ENCODE measurements at places on chromosomes 3 and 15. TPM values are rescaled to one million over a fixed set of nuclear protein-coding genes. Genes with fewer than 3 reads are reported as not detected.

- DNase-seq = no peak
Observed at GRCh38 chr3:42517117-42517516, 14.7 kb downstream of the VIPR1 start.

GRCh38 chr3:129017484-129017899 is 16.4 kb downstream of the EFCC1 start:
- no peak for DNase-seq

DNA sequence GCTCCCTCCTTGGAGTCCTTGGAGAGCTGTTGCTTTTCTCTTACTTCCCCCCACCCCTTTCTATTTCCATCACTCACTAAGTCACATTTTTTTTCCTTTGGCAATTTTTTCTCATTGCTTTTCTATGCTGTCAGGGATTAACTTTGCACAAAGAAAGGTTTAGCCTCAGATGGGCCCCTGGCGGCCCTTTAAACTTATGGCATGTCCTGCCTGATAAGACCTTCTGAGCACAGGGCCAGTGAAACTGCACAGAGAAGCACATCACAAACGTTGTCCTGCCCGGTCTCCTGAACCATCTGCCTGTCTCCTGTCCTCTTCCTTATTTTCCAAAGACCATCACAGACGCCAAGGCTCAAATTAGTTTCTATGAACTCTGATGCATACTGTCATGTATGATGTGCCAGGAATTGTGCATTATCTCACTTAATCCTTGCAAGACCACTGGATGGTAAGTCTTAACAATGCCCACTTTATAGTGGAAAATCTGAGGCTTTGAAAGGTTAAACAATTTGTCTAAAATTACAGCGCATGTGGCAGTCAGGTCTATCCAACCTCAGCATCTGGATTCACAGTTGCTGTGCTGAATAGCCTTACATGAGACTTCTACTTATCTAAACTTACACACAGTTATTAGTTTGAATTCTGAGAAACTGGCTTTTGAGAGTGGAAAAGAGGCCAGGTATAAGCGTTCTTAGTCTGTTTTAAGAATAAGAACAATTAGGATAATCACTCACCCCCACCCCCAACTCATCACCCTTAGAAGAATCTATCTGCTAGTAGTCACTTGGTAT is 648.1 kb downstream of the NTRK3 start:
- no peak for DNase-seq

DNA sequence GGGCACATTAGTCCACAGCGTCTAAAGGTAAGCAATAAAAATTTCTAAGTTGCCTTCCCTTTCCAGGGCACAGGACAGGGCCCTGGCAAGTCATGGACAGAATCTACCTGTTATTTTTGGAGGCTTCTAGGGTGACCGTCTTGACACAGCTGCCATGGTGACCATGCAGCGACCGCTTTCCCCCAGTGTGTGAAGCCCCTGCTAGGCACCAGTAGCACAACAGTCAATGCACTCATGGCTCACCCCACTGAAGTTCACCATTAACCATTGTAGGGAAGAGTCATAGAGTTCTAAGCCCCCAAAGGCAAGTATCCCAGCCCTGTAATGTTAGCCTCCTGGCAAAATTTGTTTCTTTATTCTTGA is 43.8 kb upstream of the SLCO2A1 start:
- DNase-seq = no peak

- DNase-seq = no peak
Observed at GRCh38 chr3:9617056-9617455, 32.2 kb upstream of the MTMR14 start.

DNA sequence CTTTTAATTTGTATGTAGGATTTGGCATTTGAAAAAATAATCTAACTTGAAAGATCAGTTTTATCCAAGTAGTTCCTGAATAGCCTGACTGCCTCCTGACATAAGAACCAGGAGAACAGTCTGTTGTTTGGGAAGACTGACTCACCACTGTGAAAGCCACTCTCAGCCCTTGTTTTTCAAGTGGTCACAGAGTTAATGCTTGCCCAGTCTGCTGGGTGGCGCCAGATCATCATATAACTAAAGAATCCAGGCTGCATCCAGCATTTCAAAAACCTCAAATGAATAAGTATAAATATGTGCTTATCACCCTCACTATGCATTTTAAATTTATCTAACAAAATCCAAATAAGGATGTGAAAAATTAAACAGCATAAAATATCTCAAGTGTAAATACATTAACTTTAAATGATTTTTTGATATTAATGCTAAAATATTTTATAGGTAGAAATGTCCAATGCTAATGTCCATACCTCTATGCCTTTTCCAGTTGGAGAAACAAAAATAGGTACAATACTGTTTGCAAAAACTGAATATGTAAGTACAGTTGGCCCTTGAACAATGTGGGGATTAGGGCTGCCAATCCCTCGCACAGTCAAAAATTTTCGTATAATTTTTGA is 26.9 kb upstream of the ZBBX start:
- DNase-seq = no peak

- no peak for DNase-seq
Observed at GRCh38 chr3:129020691-129021090, 19.6 kb downstream of the EFCC1 start.

DNA sequence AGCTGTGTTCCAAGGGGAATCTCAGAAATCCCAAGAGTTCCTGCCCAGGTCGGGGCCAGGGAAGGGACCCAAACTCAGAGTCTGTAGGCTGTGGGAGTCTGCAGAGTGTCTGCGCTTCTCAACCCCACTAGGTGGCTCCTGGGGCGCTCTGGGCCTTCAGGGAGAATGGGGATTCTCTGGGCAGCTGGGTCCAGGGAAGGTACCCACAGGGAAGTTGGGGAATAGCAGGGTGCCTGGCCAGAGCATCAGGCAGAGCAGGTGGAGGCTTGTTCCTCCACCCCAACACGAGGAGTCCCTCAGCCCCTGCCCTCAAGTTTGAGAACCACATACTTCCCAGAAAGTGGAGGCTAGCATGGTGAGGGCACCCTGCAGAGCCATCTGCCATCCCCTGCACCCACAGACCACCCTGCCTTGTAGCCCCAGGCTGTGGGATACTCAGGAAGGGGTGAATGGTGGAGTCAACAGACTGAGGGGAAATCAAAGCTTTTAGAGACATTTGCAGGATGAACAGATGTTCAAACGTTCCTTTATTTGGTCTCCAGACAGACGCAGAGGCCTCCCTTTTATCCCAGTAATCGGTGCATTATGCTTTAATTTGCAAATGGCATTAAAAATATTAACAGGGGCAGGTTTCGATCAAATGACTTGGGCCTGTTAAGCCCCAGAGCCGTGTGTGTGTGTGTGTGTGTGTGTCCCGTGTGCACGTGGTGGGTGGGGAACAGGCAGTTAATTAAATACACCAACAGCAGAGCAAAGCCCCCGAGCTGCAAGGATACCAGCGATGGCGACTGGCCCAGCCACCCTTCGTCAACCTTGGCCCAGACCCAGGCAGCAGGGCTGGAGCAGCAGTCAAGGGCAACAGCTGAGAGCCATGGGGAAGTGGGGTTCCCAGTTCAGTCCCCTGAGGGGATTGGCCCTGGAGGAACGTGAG is 57.7 kb downstream of the DNAJB8 start:
- DNase-seq = no peak

- no peak for DNase-seq
Observed at GRCh38 chr15:41689834-41690233, 29.6 kb downstream of the MGA start.

DNA sequence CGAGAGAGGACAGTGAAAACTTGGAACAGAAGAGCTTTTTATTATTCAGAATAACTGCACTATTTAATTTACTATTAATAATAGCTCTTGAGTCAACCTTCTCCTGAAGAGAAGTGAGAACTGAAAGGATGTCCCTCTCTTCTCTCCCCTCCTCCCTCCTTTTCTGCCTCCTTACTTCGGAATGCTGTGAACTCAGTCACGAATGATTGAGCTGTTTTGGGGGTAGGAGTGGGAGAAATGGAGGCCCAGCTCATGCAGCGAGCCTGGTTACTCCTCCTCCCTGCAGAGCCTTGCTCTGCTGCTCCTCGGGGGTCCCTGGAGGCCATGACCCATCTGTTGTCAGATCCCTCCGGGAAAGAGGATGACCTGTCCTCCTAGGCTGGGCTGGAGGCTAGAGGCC is 20.3 kb upstream of the INSYN1 start:
- no peak for DNase-seq

- DNase-seq = no peak
Observed at GRCh38 chr3:134330883-134331810, 43.1 kb downstream of the AMOTL2 start.

DNA sequence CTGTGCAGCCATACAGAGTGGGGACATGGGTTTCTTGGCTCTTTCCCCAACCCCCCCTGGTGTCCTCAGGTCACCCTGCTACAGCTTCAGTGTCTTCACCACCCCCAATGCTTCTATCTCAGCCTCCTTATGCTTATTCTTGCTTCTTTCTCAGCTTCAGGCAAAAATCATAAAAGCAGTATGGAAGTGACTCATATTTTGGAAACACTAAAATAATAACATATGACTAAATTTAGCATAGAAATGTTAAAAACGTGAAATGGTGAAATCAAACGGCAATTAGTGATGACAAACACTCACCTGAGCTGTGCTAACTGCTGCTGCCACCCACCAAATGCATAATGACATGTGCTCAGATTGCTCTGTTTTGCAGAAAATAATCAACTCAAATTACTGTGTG is 475.2 kb upstream of the EPHA3 start:
- DNase-seq = no peak

- peak; percentile 23 for DNase-seq
Observed at GRCh38 chr3:190721330-190721729, 141.2 kb downstream of the GMNC start.

DNA sequence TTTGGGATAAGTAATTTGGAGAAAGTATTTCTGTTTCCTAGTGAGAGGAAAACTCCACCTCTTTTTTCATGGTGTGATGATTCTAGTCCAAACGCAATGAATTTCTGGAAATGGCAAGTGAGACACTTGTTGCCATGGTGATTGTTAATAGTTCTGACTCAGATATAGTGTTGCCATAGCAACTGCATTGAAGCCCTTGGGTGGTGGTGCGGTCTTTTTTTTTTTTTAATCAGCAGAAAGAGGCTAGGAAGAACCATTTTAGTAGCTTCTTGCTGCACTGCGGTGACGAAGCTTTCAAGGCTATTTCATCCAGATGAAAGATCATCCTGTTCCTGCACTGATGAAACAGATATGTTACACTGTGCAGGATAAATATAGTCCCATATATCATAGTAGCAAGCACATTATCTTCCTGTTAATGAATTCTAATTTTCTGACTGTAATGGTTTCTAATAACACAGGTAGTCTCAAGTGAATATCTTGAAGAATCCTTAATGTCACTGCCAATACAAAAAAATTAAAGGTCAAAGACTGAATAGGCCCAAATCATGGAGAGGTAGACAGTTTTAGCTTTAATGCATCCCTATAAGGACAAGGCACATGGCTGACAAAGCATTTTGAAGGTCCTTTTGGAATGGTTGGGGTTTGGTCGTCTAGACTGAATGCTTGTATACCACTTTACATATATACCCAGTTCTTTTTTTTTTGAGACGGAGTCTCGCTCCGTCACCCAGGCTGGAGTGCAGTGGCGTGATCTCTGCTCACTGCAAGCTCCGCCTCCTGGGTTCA is 125.1 kb upstream of the ZBTB20 start:
- no peak for DNase-seq

GRCh38 chr15:65963358-65963757 is 94.1 kb downstream of the RAB11A start:
- no peak for DNase-seq

DNA sequence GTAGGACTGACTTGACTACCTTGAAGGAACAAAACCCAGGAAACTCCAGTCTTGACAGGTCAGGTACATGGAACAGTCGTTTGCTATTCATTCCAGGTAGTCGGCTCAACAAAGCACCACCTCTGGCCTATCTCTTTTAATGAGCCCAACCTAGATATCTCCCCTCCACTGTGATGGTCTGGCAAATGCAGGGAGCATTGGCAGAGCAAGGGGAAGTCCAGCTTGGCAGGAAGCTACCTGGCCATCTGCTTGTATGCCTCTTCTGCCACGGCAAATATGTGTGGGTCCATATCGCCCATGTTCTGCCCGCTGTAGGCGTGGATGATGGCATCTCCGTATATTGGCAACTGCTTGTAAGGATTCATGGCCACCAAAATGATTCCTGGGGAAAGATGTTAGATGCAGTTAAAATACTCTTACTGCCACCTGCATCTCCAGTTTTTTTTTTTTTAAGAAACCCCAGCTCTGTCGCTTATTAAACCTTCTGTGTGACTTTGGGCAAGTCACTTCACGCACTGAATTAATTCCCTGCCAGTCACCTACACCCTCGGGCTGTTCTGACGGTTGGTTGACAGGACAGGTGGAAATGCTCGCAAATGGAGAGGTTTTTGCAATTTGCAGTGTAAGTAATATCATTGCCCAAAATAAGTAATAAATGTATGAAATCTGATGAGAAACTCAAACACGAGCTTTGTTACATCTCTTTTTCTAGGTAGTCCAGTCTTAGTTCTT is 16.8 kb downstream of the MYO5C start:
- no peak for DNase-seq

DNA sequence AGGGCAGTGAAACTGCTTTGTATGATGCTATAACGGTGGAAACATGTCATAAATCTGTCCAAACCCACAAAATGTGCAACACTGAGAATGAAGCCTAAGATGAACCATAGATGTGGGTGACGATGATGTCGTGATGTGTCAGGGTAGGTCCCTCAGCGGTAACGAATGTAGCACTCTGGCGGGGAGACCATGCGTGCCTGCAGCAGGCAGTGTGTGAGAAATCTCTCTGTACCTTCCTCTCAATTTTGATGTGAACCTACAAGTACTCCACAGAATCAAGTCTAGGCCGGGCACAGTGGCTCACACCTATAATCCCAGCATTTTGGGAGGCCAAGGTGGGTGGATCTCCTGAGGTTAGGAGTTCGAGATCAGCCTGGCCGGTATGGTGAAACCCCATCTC is 268.2 kb upstream of the LYSMD4 start:
- no peak for DNase-seq

GRCh38 chr3:121018917-121019321 is 110.9 kb downstream of the STXBP5L start:
- DNase-seq = no peak

GRCh38 chr3:187150599-187150998 is 11.3 kb upstream of the RPL39L start:
- no peak for DNase-seq

- DNase-seq = no peak
Observed at GRCh38 chr3:74787011-74787410, 172.6 kb upstream of the CNTN3 start.

DNA sequence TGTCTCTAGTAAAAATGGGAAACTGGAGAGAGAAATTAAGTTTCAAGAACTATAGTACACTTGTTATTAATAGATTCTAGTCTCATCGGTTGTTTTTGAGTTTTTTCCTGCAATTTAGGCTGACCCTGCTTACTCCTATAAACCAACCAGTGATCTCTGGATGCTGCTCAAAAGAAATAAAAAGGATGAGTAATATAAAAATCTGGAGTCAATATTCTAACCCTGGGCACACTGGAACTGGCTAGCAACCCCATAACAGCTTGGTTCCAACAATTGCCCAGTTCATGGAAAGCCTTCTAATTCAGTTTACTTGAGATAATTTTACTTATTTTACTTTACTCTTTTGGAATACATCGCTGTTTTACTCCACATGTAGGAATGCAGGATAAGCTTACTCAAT is 211.6 kb downstream of the GBE1 start:
- no peak for DNase-seq

The BCL2A1 gene
- 183 TPM for total RNA-seq

The PAK6 gene
- 0.77 TPM for total RNA-seq

The CLRN1 gene
- not detected for total RNA-seq

The CHDH gene
- total RNA-seq = 8.3 TPM

The LRRC2 gene
- total RNA-seq = not detected

The SLC22A14 gene
- not detected for total RNA-seq

The C3orf70 gene
- total RNA-seq = 0.05 TPM

The UQCRC1 gene
- total RNA-seq = 259 TPM

The ADGRG7 gene
- not detected for total RNA-seq
